ENCODE measurements at places on chromosomes 1 and 21.
A peak's percentile ranks its signal among the peaks of the same experiment; 100 is the strongest.

GRCh38 chr1:16072616-16073484 is 601 bp downstream of the FAM131C start:
- no peak for DNase-seq

DNA sequence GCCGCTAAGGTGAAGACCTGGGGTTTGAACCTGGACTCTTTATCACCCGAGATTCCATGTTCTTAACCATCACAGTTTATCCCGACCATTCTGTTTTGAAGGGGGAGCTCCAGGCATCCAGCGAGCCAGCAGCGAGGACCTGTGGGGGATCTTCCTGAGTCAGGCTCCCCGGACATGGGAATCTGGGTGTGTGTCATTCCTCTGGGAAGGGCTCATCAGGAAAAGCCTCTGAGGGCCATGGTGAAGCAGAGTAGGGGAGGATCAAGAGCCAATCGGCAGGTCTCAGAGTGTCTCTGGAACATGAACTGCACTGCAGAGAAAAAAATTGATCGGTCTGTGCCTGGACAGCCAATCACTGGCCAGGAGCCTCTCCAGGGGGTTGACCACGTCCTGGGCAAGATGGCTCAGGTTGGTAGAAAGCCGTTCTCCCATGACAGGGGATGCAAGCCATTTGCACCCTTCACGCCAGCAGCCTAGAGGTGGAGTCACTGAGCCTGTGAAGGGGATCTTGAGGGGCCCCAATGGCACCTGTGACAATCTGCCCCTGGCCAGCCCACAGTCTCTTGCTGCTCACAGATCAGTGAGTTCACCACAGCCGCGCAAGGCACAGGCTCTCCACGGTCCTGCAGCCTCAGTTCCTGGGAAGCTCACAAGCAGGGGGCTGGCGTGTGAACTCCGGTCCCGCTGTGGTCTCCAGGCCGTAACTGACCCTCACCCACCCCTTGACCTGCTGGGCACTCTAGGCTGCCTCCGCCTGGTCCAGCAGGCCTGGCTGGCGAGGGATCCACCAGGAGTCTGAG is 20.4 kb upstream of the ACTRT2 start:
- no peak for DNase-seq

DNA sequence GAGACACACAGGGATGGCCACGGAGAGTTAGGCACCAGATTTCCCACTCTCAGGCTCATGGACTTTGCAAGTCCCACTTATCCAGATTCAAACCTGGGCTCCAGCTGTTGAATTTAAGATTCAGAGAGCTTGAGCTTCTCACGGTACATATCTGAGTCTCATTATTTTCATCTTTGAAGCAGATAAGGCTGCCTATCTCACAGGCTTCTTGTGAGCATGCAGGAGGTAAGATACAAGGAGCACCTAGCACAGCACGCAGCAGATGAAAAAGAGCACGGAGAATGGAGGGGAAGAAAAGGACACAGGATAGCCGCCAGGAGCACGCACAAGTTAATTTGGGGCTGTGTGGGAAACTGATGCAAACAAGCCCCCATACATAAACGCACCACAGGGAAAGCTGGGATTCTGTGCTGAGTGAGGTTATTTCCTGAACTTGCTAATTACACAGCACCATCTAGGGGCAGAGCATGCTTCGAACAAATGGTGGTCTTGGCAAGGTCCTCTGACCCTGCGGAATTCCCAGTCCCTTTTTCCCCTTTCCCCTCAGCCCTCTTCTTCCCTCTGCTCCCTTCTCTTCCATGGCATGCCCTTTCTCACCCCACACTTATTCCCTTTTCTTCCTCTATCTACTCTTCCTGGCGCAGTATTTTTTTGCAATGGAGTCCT is 134.7 kb upstream of the VANGL1 start:
- peak; percentile 12 for DNase-seq

DNA sequence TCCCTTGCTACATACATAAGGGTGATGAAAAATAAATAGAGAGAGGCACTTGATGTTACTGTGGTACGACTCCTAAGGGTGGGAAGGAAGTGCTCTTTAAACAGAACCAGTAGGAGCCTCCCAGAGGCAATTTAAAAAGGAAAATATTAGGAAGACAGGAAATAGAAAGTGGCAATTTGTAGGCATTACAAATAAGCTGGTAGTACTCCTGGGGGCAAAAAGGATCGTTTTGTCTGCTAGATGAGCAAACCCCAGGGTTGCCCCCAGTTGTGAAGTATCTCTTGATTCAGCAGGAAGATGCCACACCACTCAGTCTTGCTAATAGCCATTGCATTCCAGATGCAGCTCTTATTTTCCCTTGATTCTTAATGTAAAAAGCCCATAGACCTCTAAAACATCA is 303.0 kb downstream of the NTNG1 start:
- no peak for DNase-seq

GRCh38 chr1:9410737-9411297 is 118.1 kb downstream of the SPSB1 start:
- DNase-seq = no peak

DNA sequence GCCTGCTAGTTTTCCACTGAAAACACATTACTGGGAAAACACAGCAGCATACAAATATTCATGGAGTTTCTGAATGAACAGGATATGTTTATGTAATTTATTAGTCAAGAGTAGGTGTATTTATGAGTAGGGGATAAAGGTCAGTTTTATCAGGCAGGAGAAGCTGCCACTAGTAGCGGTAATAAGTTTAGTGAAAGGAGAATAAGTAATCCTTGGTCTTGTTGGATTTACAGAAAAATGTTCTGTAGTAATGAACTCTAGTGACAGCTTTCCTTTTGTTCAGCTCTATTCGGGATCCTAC is 1.2 kb downstream of the MAST2 start:
- DNase-seq = no peak

- no peak for DNase-seq
Observed at GRCh38 chr1:57061369-57061768, 95.6 kb upstream of the C8B start.

- DNase-seq = no peak
Observed at GRCh38 chr1:232900818-232901217, 49.6 kb upstream of the NTPCR start.

All from NCI-H526 treated with DMSO at 0.1 percent for 48 hours (cell line).